ENCODE measurements at places on chromosomes 16 and 17. TPM values are rescaled to one million over a fixed set of nuclear protein-coding genes. Genes with fewer than 3 reads are reported as not detected.

GRCh38 chr16:53297477-53297876, 136.8 kb upstream of the RBL2 start:
- H3K27ac ChIP-seq = no peak overlapping the region
- no peak for DNase-seq
- no peak overlapping the region for H3K4me3 ChIP-seq
- no peaks in the 10 kb centered on the region for H3K27me3 ChIP-seq
- H3K4me1 ChIP-seq = no peaks in the 10 kb centered on the region
- no peaks in the 10 kb centered on the region for H3K36me3 ChIP-seq

DNA sequence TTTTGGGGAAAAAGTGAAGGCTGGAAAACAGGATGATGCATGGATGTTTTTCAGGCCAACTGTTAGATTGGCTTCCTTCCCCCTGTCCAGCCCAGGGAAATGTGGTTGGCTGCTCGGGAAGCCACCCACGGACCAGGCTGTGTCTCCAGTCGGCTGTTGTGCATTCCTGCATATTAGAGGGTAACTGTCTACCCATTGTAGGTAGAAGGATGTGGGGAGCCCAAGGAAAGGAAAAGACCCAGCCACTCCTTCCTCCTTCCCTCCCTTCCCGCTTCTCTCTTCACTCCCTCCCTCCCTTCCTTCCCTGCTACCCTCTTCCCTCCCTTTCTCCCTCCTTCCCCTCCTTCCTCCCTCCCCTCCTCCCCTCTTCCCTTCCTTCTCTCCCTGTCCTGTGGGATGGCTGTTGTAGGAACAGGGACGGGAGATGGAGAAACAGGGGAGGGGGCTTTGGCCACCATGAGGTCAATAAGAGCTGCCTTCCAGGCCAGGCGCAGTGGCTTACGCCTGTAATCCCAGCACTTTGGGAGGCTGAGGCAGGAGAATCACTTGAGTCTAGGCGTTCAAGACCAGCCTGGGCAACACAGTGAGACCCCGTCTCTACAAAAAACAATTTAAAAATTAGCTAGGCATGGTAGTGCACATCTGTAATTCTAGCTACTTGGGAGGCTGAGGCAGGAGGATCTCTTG, 16.9 kb downstream of the SYT17 start:
- no peaks in the 10 kb centered on the region for H3K27me3 ChIP-seq
- DNase-seq = no peak
- H3K4me1 ChIP-seq = no peaks in the 10 kb centered on the region
- no peak overlapping the region for H3K4me3 ChIP-seq

DNA sequence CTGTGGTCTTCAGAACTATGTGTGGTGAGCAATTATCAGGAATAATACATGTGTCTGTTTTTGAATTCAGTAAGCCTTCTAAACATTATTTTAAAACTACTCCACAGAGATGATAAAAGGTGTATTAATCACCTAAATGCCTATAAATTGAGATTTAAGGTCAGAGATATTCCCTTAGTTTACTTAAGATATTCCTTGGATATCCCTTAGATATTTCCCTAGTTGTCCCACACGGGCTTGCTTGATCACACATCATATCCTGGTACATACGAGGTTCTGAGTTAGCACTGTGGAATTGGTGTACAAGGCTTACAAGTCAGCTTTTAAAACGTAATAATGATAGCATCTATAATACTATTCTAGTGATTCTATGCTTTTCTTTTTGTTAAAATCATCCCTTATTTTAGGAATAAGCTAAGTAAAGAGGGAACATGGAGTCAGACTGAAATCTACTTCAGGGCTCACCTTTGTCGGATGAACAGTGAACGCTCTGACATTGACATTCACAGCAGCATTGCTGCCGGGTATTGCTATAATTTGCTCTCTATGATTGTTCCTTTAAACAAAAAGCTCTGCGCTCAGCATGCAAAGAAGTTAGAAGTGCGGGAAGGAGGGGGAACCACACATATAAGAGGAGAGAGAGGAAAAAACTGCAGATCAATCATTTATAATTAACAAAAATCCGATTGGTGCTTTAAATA, 136.5 kb downstream of the SKAP1 start:
- H3K4me1 ChIP-seq = no peaks in the 10 kb centered on the region
- H3K4me3 ChIP-seq = no peak overlapping the region
- DNase-seq = no peak

- H3K4me3 ChIP-seq = peak overlapping the region; percentile 3
- H3K27ac ChIP-seq = no peak overlapping the region
- H3K36me3 ChIP-seq = no peaks in the 10 kb centered on the region
Measured at GRCh38 chr17:7293816-7294613, 424 bp downstream of the YBX2 start.

GRCh38 chr17:50388728-50389127, 8.6 kb downstream of the LRRC59 start:
- H3K27me3 ChIP-seq = no peaks in the 10 kb centered on the region
- no peak overlapping the region for H3K27ac ChIP-seq
- DNase-seq = no peak
- no peaks in the 10 kb centered on the region for H3K4me1 ChIP-seq
- H3K4me3 ChIP-seq = no peak overlapping the region

GRCh38 chr16:88793251-88793954, 8.4 kb upstream of the PIEZO1 start:
- H3K4me1 ChIP-seq = no peaks in the 10 kb centered on the region
- H3K36me3 ChIP-seq = no peaks in the 10 kb centered on the region
- H3K4me3 ChIP-seq = no peak overlapping the region
- H3K27me3 ChIP-seq = no peaks in the 10 kb centered on the region
- no peak overlapping the region for H3K27ac ChIP-seq
- no peak for DNase-seq

DNA sequence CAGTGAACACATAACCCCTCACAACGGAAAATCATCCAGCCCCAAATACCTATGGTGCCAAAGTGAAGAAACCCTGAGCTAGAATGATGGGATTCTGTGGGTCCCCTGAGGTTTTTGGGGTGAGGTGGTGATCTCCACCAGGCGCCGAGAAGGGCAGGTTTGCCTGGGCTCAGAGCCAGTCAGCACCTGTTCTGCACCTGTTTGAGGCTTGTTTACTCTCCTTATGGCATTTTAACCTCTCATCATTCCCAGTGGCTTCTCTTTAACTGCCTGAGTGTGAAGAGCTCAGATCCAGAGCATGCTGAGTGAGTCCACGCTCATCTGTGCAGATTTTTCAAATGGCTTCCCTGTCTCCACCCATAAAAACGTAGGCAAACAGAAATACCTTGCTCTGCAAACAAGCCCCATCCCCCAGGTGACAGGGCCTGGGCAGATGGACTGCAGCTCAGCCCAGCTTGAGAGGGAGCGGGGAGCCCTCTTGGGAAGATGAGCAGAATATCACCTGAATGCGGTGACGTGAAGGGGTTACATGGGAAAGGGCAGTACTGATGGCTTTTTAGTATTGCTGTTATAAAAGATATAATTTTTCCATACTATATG, 40.1 kb upstream of the CLEC19A start:
- no peak overlapping the region for H3K27ac ChIP-seq
- no peaks in the 10 kb centered on the region for H3K27me3 ChIP-seq

DNA sequence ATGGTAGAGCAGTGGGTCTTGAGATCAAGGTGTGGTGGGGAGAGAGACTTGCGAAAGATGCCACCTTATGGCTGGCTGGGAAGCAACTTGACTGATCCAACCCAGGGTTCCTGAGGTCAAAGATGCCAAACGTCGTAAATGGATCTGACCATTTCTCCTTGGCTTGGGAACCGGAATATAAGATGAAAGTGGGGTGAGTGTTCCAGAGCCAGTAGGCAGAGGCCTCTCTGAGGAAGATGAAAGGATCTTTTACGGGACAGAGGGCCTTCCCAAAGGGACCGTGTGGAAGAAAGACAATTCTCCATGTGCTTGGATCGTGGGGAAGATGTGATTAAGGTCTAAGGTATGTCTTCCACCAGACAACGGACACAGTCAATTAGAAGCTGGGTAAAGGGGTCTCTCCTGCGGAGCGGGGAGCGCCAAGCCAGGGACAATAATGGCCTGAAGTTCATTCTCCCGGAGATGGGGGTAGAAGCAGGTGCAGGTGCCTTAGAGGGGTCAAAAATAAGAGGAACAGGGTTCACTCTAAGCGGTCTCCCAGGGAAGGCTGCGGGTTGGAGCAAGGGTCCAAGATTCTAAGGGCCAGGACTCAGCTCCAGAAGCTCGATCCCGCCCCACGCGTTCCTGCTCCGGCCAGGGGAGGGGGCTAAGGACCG, 800 bp downstream of the FXR2 start:
- H3K27me3 ChIP-seq = no peaks in the 10 kb centered on the region
- no peaks in the 10 kb centered on the region for H3K36me3 ChIP-seq
- H3K4me3 ChIP-seq = peak overlapping the region; percentile 77
- H3K4me1 ChIP-seq = no peaks in the 10 kb centered on the region
- no peak for DNase-seq

DNA sequence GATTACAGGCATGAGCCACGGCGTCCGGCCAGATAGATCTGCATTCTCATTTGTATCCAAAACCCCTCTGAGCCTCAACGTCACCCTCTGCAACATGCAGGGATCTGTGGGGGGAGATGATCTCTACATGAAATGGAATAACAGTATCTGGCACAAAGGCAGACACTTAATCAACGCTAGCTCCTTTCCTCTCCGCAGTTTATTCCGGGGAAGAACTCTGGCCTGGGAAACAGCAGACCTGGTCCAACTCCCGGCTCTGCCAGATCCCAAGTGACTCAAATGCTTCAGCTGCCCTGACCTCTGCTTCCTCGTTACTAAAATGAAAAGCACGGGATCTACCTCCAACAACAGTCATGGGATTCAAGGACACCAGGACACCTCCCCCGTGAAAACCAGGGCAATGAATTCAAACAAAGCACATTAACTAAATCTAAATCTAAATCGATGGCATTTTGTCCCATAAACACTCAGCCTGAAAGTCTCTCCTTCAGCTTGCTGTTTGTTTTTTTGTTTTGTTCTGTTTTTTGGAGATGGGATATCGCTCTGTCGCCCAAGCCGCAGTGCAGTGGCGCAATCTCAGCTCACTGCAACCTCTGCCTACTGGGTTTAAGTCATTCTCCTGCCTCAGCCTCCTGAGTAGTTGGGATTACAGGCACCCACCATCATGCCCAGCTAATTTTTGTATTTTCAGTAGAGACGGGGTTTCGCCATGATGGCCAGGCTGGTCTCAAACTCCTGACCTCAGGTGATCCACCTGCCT, 78.2 kb downstream of the NXN start:
- no peak overlapping the region for H3K4me3 ChIP-seq
- H3K27ac ChIP-seq = peak overlapping the region; percentile 72
- H3K4me1 ChIP-seq = no peaks in the 10 kb centered on the region
- no peaks in the 10 kb centered on the region for H3K27me3 ChIP-seq
- no peak for DNase-seq
- H3K36me3 ChIP-seq = no peaks in the 10 kb centered on the region

GRCh38 chr17:67110619-67111018, 66.3 kb downstream of the CACNG1 start:
- H3K27ac ChIP-seq = no peak overlapping the region
- DNase-seq = no peak
- H3K27me3 ChIP-seq = no peaks in the 10 kb centered on the region
- H3K36me3 ChIP-seq = peaks cover 3% of the 10 kb centered on the region
- no peak overlapping the region for H3K4me3 ChIP-seq

DNA sequence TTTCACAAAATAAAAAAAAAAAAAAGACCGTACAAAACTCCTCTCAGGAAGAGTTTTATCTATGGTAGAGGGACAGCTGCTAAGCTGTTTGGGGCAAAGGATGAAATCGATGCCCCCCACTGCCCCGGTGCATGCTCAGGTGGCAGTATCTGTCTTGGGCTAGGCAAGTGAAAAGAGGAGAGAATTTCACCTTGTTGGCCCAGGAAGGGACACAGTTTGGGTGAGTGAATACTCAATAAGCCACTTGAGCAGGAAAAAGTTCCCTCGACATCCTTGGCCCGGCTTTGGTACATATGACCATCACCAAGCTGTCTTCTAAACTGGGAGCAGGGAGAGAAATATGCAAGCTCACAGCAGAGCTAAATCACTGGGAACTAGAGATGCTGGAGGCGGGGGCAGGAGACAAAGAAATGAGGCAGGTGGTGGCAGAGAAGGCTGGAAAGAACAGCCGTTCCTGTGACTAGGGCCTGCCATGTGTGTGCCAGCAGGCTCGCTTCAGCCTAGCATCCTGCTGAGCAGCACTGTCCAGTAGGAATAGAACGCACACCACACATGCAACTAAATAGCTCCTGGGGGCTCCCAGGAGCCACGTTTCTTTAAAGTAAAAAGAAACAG, 8.2 kb upstream of the EIF1 start:
- no peaks in the 10 kb centered on the region for H3K36me3 ChIP-seq
- H3K27ac ChIP-seq = no peak overlapping the region
- no peaks in the 10 kb centered on the region for H3K27me3 ChIP-seq
- H3K4me3 ChIP-seq = no peak overlapping the region
- no peaks in the 10 kb centered on the region for H3K4me1 ChIP-seq

DNA sequence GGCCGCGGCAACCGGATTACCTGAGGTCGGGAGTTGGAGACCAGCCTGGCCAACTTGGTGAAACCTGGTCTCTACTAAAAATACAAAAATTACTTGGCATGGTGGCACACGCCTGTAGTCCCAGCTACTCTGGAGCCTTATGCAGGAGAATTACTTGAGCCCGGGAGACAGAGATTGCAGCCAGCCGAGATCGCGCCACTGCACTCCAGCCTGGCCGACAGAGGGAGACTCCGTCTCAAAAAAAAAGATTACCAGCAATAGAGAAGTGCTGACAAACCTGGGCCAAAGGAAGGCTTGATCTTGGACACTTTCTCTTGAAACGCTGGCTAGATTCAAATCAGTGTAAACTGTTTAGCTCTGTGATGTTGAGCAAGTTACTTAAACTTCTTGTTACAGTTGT, 4.3 kb downstream of the MT1H start:
- no peaks in the 10 kb centered on the region for H3K27me3 ChIP-seq
- peak; percentile 31 for DNase-seq
- no peak overlapping the region for H3K4me3 ChIP-seq
- no peaks in the 10 kb centered on the region for H3K4me1 ChIP-seq

DNA sequence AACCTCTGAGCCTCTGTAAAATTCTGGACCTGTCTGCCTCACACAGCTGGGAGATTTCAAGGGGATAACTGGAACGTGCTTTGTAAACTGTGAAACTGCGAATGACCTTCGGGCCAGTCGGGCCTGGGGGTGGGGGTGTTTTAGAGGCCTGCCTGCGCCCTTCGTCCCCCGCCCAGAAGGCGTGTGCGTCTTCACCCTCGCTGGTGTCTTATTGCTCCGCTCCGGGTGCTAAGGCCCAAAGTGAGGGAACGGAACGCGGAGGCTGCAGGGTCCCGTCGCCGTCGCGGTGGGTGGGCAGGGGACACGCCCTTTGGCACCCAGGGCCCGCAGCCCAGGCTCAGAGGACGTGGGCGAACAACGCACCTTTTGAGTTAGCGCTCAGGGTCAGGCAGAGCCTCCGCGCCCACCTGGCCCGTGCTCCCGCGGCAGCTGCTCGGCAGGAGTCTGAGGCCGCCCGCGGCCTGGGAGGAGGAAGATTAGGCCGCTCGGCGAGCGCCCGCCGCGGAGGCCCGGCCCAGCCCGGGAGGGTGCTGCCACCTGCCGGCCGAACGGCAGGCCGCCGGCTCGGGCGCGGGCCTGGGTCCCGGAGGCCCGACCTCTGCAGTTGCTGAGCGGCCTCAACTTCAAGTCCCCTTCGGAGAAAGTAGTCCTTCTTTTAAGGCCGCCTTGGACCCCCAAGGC, 29.7 kb downstream of the DCAKD start:
- no peaks in the 10 kb centered on the region for H3K36me3 ChIP-seq
- peak; percentile 42 for DNase-seq
- peak overlapping the region; percentile 79 for H3K27ac ChIP-seq
- H3K4me3 ChIP-seq = peak overlapping the region; percentile 25

Gene SPATA22
- total RNA-seq = not detected

Gene RDM1
- 2.4 TPM for total RNA-seq

Gene MYH4
- not detected for total RNA-seq

Gene SHBG
- total RNA-seq = not detected

Gene PHKB
- total RNA-seq = 93.7 TPM

Gene TEX14
- 0.50 TPM for total RNA-seq

Gene MMP28
- total RNA-seq = 146 TPM

Gene TOB1
- 37.1 TPM for total RNA-seq

Gene TBC1D16
- 29.1 TPM for total RNA-seq

Gene TNFSF13
- 20.4 TPM for total RNA-seq
